ENCODE measurements at places on chromosomes 3 and 15.

GRCh38 chr15:78365917-78366316 is 25.8 kb downstream of the CRABP1 start:
- no peak for DNase-seq

- no peak for DNase-seq
Observed at GRCh38 chr3:49984394-49984793, 44.4 kb downstream of the RBM6 start.

DNA sequence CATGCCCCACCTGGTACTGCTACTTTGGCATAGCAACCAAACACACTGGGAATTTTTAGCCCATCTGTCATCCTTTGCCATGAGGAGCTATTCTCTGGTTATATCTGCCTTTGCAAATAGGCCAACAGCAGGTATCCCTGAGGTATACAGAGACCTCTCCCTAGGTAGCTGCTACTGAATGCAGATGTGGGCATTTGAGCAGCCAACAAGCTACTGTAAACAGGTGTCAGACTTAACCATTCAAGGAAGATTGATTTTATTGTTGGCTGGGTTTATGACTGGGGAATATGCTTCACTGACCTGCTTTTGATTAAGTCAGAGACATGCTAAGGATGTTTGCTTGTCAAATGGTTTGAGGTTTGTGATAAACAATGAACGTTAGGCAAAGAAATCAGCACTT is 183.2 kb downstream of the OXSM start:
- no peak for DNase-seq

DNA sequence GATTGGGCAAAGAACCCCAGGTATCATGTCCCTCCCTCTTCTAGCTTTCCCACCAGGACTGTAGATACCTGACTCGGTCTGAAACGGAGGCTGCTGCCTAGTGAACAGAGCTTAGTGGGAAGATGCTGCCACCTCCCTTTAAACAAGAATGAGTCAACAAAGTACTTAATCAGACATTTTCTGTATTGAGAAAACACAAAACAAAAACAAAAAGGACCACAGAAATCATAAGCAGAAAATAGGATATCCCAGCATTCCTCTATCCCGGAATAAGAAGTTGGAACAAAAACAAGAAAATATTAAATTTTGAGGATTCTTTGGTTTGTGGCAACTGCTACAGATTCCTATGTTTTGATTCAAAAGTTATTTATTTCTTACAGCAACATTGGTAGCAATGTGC is 51.7 kb upstream of the COL8A1 start:
- no peak for DNase-seq

GRCh38 chr3:104816716-104817115 is 550.0 kb upstream of the ALCAM start:
- DNase-seq = no peak

- no peak for DNase-seq
Observed at GRCh38 chr3:148962513-148962912, 28.8 kb upstream of the GYG1 start.

GRCh38 chr15:29455530-29455929 is 185.9 kb upstream of the NSMCE3 start:
- DNase-seq = no peak

GRCh38 chr3:193746832-193747231 is 153.8 kb downstream of the OPA1 start:
- no peak for DNase-seq

DNA sequence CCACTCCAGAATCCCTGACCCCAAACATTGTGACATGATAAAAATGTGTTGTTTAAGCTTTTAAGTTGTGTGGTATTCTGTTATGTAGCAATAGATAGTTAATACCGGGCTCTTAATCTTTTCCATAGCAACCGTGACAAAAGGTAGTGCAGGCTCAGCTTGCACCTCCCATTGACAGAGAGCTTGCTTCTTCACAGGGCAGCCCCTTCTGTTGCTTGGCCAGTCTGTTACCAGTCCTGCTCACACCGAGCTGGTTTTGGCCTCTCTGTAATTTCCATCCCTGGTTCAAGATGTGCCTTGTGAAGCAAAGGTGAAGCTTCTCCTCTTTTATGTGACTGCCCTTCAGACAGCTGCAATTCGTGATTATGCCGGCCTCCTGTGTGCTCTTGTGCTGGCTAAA is 86.9 kb downstream of the CRYGS start:
- no peak for DNase-seq

DNA sequence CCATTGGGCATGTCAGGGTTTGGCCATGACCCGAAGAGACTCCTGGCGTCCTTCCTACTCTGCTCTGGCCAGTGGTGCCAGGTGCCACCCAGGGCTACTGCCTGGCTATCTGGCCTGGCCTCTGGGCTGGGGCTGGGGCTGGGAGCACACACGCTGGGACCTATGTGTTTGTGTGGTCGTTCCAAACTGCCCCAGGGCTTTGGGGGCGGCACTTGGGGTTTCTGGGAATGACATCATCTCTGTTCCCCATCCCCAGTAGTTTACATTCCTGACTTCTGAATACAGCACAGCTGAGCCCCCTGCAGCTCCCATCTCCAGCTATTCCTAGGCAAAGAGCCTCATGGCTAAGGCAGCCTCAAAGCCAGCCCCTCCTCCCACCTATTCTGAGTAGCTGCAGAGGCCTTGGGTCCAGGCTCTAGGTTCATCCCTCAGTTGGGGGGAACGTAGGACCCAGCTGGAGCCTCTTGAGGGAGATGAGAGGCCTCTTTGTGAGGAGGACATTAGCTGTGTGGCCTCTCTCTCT is 24.3 kb downstream of the PLEKHO2 start:
- no peak for DNase-seq

GRCh38 chr3:45848392-45848791 is 6.5 kb upstream of the LZTFL1 start:
- no peak for DNase-seq

DNA sequence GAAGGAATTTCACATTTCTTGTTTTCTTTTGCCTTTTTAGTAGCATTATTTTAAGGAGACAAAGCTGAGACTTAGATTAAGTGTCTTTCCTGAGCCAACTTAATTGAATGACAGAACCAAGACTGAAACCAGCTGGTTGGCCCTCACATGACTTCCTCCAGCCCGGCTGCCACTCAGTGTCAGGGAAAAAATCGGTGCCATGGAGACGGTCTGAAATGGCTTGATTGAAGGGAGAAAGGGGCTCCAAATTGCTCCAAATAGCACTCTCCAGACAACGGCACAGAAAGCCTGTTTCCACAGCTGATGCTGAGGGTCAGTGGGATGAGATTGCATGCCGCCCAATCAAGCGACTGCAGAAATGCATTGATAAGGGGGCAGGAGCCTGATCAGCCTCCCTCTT is 475.2 kb upstream of the IL12A start:
- no peak for DNase-seq

- no peak for DNase-seq
Observed at GRCh38 chr3:81492040-81492439, 269.4 kb downstream of the GBE1 start.
